ENCODE measurements at places on chromosomes 5 and 9. TPM values are rescaled to one million over a fixed set of nuclear protein-coding genes. Genes with fewer than 3 reads are reported as not detected.
A peak's percentile ranks its signal among the peaks of the same experiment; 100 is the strongest.

- no peak overlapping the region for H3K27ac ChIP-seq
- H3K36me3 ChIP-seq = no peaks in the 10 kb centered on the region
- no peaks in the 10 kb centered on the region for H3K27me3 ChIP-seq
- no peak overlapping the region for H3K4me3 ChIP-seq
These were observed 1096.3 kb upstream of the DMAC1 start for GRCh38 chr9:8895861-8896224.

DNA sequence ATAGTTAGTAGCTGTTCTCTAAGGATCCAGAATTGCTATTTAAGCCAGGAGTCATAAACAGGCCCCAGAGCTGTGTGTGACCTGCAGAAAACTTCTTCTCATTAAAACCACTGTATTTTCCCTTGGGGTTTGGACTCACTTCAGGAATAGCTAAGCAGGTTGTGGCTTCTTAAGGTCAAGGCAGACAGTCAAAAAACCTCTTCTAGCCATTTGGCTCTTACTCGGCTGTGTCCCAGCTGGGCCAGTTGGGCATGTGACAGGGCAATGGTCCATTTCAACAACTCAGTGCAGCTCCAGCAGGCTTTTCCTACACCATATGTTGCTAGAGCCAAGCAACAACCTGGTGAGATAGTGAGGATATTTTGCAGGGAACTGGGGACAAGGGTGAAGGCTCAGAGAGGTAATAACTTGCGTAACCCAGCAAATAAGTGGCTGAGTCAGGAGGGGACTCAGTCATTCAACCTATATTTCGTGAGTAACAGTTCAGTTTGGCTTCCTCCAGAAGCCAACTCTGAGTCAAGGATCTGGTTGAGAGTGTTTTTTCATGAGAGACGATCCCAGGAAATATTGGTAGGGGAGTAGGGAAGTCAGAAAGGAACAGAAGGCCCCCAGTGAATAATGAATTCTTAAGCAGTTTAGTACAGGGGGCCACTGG lies 115.4 kb upstream of the PPP2R2B start:
- H3K27ac ChIP-seq = no peak overlapping the region
- no peaks in the 10 kb centered on the region for H3K36me3 ChIP-seq
- H3K4me3 ChIP-seq = no peak overlapping the region

DNA sequence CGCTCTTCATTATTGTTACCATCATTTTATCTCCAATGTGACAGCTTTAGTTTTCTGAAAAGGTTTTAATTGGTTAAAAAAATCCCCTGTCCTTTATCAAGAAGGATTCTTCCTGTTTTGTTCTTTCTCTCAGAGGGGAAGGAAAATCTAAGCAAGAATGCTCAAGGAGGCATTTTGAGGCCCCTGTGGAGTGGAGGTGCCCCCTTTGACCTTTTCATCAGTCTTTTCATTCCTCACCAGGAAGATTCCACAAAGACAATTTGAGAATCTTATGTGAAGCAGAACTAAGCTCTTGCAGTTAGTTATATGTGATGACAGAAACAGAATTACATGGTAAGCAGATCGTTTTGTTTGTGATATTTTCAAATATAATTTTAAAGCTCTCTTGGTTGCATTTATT lies 489.6 kb downstream of the MAN2A1 start:
- no peaks in the 10 kb centered on the region for H3K4me1 ChIP-seq
- H3K4me3 ChIP-seq = no peak overlapping the region
- no peak overlapping the region for H3K27ac ChIP-seq
- DNase-seq = no peak
- no peaks in the 10 kb centered on the region for H3K27me3 ChIP-seq
- no peaks in the 10 kb centered on the region for H3K36me3 ChIP-seq

DNA sequence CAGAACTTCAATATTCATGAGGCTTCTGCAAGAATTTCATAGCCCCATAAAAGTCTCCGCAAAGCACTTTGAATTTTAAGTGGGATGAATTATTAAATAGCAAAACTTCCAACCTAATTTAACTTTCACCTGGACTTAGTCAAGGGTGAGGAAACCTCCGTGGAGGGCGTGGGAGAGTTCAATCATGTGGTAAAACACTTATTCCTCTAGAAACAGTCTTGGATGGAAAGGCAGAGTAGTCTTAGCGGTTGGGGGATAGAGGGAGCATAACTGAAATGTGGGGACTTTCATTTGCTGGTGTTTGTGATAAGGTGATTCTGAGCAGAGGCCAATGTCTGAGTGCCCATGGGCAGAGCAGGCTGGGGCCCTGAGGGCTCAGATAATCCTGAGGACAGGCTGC lies 241.9 kb downstream of the IRX1 start:
- H3K4me3 ChIP-seq = no peak overlapping the region
- no peaks in the 10 kb centered on the region for H3K27me3 ChIP-seq
- H3K4me1 ChIP-seq = no peaks in the 10 kb centered on the region
- H3K27ac ChIP-seq = no peak overlapping the region
- no peak for DNase-seq

GRCh38 chr5:171555160-171555559 lies 135.7 kb downstream of the FGF18 start:
- H3K27ac ChIP-seq = no peak overlapping the region
- no peaks in the 10 kb centered on the region for H3K4me1 ChIP-seq
- no peaks in the 10 kb centered on the region for H3K36me3 ChIP-seq
- H3K4me3 ChIP-seq = no peak overlapping the region

NDUFAF2 gene
- 13.7 TPM for total RNA-seq

GRCh38 chr9:79154806-79155205 lies 417.0 kb upstream of the TLE4 start:
- no peaks in the 10 kb centered on the region for H3K4me1 ChIP-seq
- no peaks in the 10 kb centered on the region for H3K36me3 ChIP-seq
- DNase-seq = no peak
- H3K27me3 ChIP-seq = no peaks in the 10 kb centered on the region
- no peak overlapping the region for H3K4me3 ChIP-seq

OR13C5 gene
- not detected for total RNA-seq

DNA sequence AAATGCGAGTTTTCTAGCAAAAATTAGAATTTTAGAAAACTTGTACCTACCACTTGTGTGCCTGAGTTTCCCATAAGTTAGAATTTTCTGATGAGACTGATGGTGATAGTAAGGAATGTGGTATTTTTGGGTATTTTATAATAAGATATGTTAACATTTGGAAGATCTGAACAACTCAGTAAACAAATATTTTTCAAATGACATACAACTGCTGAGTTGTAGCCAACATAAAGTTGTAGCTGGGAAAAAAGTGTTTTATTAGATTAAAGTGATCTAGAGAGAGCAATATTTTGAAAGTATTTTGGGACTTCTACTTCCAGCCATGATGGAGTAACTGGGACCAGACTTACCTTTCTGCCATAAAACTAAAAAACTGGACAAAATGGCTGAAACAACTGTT lies 37.9 kb downstream of the GEMIN5 start:
- H3K4me1 ChIP-seq = no peaks in the 10 kb centered on the region
- H3K36me3 ChIP-seq = peaks cover 5% of the 10 kb centered on the region
- DNase-seq = no peak
- no peak overlapping the region for H3K27ac ChIP-seq

TPPP gene
- 2.6 TPM for total RNA-seq

DNA sequence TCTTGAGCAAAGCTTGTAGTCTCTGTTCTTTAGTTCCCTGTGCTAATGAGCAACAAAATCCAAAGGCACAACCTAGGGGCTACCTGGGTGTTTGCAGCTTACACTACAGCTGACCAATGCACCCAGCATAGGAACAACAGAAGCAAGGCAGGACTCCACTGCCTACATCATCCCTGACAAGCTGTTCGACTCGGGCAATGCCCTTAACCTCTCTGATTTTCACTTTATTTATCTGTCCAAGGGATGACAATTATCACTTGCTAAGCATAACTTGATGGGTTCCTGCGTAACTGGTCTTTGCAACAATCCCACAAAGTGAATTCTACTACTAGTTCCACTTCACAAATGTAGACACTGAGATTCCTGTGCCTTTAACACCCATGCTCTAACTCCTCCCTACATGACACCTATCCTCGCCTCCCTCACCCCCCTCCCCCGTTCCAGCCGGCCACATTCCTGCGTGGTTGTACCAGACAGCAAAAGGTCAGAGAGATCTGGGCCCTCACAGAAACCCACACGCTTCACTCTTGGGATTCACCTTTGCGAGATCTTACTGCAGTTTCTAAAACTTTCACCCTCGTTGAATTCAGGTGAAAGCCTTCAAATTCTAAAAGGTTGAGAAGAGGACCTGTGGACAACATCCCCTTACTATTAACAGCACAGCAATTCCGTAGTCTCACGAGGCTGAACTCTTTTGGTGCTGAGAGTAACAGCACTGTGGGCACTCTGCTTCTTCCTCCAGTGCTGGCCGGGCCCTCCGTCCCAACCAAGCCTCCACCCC lies 995 bp downstream of the IPPK start:
- H3K27me3 ChIP-seq = no peaks in the 10 kb centered on the region
- peak; percentile 44 for DNase-seq
- H3K27ac ChIP-seq = peak overlapping the region; percentile 82
- H3K4me3 ChIP-seq = peak overlapping the region; percentile 99
- no peaks in the 10 kb centered on the region for H3K36me3 ChIP-seq
- peaks cover 39% of the 10 kb centered on the region for H3K4me1 ChIP-seq

DNA sequence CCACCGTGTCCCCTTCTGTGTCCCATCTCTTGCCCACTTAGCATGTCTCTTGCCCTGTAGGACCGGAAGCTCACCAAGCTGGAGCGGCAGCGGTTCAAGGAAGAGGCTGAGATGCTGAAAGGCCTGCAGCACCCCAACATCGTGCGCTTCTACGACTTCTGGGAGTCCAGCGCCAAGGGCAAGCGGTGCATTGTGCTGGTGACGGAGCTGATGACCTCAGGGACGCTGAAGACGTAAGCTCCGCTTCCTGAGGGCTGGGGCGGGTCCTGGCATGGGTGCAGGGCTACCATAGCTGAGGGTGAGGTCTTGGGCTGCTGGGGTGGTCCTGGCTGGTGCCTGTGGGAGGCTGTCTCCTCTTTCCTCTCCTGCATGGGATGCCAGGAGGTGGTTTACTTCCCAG lies 45.7 kb downstream of the WNK2 start:
- DNase-seq = no peak
- H3K36me3 ChIP-seq = no peaks in the 10 kb centered on the region
- no peak overlapping the region for H3K4me3 ChIP-seq

ST6GALNAC6 gene
- total RNA-seq = 46.1 TPM

DNA sequence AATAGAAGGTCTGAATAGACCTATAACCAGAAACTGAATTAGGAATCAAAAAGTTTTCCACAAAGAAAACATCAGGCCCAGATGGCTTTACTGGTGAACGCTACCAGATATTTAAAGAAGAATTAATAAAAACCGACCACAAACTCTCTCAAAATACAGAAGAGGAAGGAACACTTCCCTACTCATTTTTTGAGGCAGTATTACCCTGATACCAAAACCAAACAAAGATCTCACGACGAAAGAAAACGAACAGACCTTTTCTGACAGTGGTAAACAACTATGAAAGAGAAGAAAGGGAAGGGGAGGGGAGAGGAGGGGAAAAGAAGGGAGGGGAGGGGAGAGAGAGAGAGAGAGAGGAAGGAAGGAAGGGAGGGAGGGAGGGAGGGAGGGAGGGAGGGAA lies 13.5 kb downstream of the B4GALT1 start:
- peaks cover 49% of the 10 kb centered on the region for H3K4me1 ChIP-seq
- H3K27me3 ChIP-seq = no peaks in the 10 kb centered on the region
- H3K4me3 ChIP-seq = no peak overlapping the region
- no peak overlapping the region for H3K27ac ChIP-seq

DNA sequence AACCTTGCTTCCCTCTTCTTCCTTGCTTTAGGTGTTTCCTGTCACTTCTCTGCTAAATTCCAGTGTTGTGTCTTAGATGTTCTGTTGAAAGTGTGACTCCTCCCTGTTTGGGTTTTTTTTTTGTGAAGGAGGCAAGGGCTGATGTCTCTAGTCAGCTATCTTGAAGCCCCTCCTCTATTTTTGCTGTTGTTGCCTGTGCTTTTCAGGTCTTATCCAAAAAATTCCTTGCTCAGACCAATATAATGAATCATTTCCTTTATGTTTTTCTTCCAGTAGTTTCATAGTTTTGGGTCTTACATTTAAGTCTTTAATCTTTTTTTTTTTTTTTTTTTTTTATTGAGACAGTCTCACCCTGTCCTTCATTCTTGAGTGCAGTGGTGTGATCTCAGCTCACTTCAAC lies 22.3 kb downstream of the RIC1 start:
- no peak for DNase-seq
- H3K4me3 ChIP-seq = no peak overlapping the region
- no peak overlapping the region for H3K27ac ChIP-seq
- H3K36me3 ChIP-seq = no peaks in the 10 kb centered on the region

DNA sequence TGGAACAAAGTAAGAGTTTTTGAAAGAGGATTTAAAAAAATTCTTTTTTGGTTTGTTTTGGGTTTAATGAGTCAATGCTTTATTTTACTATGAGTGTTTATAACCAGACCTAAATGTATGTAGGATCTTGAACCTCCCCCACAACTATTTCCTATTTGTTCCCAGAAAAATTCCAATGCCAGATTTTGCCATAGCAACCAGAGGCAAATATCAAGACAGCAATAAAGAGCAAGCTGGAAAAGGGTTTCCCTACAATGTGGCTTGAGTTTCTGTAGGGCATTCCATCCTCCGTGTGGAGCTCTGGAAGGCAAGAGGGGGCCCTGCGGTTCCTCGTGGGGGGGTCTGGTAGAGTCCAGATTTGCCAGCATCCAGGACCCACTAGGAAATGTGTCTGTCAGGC lies 27.8 kb upstream of the GDNF start:
- no peaks in the 10 kb centered on the region for H3K36me3 ChIP-seq
- no peak overlapping the region for H3K4me3 ChIP-seq
- no peak overlapping the region for H3K27ac ChIP-seq
- H3K4me1 ChIP-seq = no peaks in the 10 kb centered on the region
- no peak for DNase-seq

NKD2 gene
- 4.2 TPM for total RNA-seq

- no peaks in the 10 kb centered on the region for H3K36me3 ChIP-seq
- H3K27me3 ChIP-seq = no peaks in the 10 kb centered on the region
- no peak overlapping the region for H3K27ac ChIP-seq
- no peak overlapping the region for H3K4me3 ChIP-seq
These were observed 29.0 kb upstream of the C9orf72 start for GRCh38 chr9:27602142-27602861.

DNA sequence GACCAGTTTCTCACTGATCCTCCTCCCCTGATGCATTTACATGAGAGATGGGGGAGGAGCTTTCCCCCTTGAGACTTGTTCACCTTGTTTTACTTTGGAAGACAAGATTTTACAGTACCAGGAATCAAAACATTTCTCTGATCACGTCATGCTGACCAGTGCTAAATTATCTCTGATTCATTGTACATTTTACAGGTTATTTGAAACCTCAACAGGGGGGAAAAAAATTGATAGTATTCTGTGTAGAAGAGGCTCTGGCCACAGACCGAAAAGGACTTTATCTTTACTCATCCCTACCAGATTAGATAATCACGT lies 133.9 kb downstream of the GRIA1 start:
- no peak for DNase-seq
- H3K27ac ChIP-seq = no peak overlapping the region
- no peaks in the 10 kb centered on the region for H3K27me3 ChIP-seq

DMRT2 gene
- total RNA-seq = 4.0 TPM

DNA sequence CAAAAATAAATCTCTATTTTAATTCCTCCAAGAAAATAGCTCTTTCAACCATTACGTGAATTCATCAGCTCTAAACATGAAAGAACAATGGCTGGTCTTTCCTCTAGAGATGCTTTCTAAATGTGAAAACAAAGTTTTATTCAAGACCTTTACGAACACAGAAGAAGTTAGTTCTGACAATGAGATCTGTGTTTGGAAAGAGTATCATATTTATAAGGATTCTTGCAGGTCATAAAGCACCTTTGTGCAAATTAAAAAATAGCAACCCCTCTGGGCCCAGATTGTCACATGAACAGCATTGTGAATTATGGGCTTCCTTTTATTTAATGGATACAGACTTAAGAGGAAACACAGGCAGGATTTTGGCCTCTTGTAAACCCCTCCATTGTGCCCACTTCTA lies 17.7 kb upstream of the FTMT start:
- H3K27ac ChIP-seq = no peak overlapping the region
- no peaks in the 10 kb centered on the region for H3K36me3 ChIP-seq
- H3K4me3 ChIP-seq = no peak overlapping the region
- no peak for DNase-seq
- H3K4me1 ChIP-seq = no peaks in the 10 kb centered on the region
- no peaks in the 10 kb centered on the region for H3K27me3 ChIP-seq
